ENCODE measurements at places on chromosomes 1 and 21.

- DNase-seq, result no peak
These were observed 17.4 kb downstream of the BMP8A start for GRCh38 chr1:39508857-39509305.

DNA sequence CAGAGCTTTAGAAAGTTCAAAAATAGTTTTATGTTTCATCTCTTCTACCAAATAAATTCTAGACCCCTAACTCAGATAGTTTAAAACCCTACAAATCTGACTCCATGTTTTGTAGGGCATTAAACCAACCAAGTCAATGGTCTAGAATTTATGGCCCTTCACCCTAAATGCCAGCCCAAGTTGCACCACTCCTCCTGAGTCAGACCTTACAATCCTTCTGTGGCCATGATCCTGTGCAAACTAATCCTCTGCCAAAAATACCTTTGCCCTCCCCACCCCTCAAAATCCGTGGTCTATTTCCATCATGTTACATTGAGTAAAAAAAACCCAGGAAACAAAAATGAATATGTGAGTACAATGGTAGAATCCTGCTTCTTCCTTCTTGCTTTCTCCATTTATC is 179.3 kb downstream of the NR5A2 start:
- DNase-seq, result no peak

GRCh38 chr1:30125021-30125820 is 598.2 kb downstream of the MATN1 start:
- DNase-seq, result no peak

DNA sequence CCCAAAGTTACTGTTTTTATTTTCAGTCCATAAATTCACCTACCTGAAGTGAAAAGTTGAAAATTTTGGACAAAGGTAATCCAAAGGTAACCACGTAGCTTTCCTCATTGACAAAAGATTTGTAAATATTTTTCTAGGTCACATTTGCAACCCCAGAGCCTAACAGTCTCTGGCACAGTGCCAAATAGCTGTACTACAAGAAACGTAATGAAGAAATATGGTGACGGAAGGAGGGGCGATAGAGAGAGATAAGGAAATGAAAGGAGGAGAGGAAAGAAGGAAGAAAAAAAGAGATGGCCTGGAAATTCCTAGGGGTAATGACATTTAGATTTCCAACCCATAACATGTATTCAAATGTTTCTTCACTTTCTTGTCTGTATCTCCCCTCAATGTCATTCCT is 159.4 kb downstream of the BARHL2 start:
- DNase-seq, result no peak

GRCh38 chr1:107459204-107459904 is 318.5 kb downstream of the NTNG1 start:
- no peak for DNase-seq

- peak; percentile 19 for DNase-seq
These were observed 722 bp downstream of the LZIC start for GRCh38 chr1:9942399-9942938.

- no peak for DNase-seq
These were observed 5.9 kb downstream of the NRIP1 start for GRCh38 chr21:15058854-15059263.

DNA sequence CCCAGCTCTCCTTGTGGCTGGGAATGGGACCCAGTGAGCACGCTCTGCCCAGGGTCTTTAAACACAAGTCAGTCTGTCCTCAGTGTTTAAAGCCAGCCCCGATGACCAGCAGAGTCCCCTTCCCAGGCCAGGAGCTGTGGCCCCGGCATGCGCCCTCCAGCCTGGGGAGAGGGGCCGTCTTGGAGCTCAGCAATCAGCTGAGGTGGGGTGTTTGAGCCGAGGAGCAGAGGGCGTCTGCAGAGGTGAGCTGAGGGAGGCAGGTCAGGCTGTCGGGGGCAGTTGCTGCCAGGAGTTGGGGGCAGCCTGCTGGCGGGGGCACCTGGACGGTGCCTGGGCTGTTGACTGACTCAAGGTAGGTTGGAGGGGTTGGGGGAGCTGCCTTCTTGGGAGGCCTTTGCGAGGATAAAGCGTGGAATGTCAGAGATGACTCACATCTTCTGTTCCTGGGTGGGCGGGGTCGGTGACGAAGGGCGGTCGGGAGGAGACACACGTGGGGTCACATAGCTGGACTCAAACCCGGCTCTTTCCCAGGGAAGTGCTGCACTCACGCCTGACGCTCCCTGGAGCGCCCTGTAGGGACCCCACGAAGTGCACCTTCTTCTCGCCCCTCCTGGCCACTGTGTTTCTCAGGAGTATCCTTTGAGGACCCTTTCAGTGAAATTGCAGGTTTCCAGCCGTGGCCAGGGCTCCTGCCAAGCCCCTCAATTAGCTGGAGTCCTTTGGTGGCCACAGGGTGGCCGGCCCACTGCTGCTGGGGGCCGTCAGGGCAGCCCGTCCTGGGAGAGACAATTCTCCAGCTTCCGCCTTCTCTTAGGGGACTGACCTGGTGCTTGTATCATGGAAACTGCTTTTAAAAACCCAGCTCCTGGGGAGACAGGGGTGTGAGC is 86.2 kb downstream of the SIK1 start:
- no peak for DNase-seq

- DNase-seq, result no peak
These were observed 680.8 kb downstream of the MATN1 start for GRCh38 chr1:30042438-30043147.

GRCh38 chr21:42107177-42107880 is 36.2 kb downstream of the UMODL1 start:
- DNase-seq, result no peak

DNA sequence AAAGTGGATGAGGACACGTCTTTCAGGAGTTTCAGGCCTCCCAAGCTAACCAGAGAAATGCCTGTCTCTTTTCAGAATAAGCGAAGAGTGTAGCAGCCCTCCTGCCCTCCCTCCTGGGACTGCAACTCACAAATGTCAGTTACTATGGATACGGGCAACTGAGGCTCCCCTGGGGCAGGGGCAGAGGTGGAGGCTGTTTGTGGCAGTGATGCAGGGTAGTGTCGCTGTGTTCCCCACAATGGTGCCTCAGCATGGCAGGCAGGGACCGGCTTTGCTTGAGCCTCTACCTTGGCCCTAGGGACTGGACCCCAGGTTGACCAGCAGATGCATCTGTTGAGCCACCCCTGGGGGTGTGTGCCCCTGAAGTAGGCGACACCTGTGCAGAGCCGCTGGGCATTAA is 10.2 kb downstream of the NFASC start:
- no peak for DNase-seq

GRCh38 chr1:204726478-204726877 is 40.9 kb upstream of the LRRN2 start:
- DNase-seq, result no peak

- DNase-seq, result no peak
These were observed 195.2 kb downstream of the ZSCAN20 start for GRCh38 chr1:33667386-33668282.

DNA sequence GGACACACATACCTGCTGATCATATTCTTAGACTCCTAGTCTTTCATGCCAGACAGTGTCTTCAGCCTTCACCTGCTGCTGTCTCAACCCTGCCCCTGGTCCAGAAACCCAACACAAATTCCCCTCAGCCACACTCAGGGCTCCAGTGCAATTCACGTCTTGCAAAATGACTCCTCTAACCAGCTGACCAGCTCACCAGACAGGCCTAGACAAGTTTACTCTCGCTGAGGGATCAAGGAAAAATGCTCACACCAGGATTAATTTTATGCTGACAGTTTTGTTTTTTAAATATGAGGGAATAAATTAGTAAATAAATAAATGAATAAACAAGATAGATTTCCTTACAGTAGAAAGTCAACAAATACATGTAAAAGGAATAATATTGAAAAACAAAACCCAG is 28.5 kb downstream of the CCDC185 start:
- DNase-seq, result no peak

DNA sequence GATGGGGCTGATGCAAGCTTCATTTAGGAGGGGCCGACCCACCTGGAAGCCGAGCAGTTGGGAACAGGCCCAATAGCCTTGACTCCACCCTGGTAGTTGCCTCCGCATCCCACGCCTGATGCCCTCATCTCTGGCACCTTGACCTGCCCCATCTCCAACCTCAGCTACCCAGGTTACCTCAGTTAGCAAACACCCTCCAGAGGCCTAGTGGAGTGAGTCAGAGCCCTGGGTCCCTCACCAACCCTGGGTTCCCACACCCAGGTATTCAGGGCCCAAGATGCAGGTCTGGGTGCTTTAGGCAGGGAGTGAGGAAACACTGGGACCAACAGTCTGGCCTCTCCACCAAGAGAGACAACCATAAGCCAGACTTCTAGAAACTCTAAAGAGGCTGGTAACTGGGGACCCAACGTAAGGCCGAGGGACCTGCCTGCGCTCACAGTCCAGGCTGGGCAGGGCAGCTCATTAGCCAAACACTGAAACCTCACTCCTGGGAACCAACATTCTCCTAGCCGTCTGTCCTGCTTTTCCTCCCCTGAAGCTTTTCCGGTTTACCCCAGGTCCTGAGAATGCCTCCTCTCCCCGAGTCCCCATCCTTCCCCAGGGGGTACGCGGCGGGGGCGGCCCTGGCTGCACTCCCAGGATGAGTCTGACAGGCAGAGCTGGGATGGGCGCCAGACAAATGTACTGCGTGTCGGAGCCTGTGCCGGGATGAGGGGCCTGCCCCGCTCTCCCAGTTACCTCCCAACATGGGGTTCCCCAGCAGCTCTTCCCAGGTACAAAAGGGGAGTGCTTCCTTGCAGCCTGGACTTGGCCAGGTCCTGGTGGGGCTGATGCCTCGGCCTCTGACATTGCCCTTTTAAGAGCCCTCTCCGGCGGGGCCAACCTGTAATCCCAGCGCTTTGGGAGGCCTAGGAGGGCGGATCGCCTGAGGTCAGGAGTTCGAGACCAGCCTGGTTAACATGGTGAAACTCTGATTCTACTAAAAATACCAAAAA is 8.9 kb upstream of the CELSR2 start:
- no peak for DNase-seq

DNA sequence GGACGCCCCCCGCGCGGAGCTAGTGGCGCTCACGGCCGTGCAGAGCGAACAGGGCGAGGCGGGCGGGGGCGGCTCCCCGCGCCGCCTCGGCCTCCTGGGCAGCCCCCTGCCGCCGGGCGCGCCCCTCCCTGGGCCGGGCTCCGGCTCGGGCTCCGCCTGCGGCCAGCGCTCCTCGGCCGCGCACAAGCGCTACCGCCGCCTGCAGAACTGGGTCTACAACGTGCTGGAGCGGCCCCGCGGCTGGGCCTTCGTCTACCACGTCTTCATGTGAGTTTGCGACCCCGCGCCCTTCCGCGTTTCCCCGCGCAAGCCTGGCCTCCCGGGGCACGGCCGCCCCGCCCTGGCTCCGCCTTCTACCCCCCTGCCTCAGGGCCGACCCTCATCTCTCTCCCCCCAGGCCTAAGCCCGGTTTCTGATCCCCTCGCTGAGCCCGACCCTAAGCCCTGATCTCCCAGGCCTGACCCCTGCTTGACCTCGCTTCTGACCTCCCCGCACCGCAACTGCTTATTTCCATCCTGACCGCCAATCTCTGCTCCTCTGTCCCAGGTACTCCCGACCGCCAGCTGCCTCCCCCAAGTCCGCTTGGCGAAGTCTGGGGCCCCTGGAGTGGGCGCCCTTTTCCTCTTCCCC is 669 bp downstream of the KCNQ4 start:
- DNase-seq, result no peak

- no peak for DNase-seq
These were observed 134.7 kb upstream of the TNR start for GRCh38 chr1:175877939-175878737.

DNA sequence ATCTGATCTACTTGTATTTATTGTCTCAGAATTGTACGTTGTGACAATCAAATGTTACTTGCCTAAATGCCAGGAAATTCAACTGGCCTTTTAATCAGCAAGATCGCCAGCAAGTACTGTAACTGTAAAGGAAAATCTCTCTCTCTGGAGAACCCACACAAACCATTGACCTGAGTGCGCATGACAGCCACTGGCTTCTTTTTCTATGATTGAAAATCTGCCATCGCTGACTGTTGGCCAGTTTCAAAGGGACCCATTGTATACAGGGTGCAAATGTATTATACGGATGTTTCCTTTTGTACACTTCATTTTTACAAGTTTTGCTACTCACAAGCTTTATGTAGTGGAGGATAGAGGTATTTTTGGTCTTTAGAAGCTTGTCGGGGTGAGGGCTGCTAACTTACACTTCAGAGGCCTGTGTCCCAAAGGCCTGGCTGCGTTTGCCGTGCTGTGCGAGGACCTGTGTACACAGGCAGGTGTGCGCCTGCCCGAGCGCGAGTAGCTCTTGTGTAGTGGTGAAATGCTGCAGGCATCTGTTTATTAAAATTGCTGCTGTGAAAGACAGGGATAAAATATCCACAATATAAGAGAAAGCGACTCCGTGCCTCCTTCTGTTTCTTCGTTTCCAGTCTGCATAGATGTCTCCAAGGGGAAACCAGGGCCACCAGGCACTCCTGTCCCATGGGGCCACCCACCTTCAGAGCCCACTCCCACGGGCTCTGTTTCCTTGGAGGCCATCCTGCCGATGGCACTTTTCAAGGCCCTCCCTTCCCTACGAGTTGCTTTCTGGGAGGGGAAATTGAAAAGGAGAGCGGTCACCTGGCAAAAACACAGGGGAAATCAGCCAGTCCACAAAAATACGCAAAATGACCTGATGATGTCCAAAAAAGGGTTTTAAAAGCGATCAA is 25.3 kb upstream of the TRAPPC10 start:
- DNase-seq, result no peak

GRCh38 chr1:25673456-25673855 is 56.9 kb downstream of the MAN1C1 start:
- DNase-seq, result no peak

All from CD4-positive, alpha-beta T cell treated with Interleukin-4 for 1 hour (primary cell).